Daoy (cell line): ENCODE measurements at places on chromosomes 3 and 15. TPM values are rescaled to one million over a fixed set of nuclear protein-coding genes. Genes with fewer than 3 reads are reported as not detected.

The P4HTM gene
- 11.1 and 23.2 TPM in 2 replicates for total RNA-seq

DNA sequence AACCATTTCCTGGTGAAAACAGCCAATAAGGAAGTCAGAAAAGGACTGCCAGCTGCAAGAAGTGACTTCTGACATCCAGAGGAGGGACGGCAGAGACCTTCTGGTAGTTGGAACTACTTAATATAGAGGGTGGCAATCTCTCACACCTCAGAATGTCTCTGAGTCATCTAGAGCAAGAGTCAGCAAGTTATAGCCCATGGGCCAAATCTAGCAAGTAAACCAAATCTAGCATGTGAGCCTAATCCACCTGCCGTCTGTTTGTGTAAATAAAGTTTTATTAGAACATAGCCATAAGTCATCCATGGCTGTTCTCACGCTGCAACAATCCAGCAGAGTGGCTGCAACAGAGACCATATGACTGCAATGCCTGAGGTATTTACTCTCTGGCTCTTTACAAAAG, 160.5 kb upstream of the NR2E3 start:
- DNase-seq: peak; percentile 17

- peak; percentile 47 for DNase-seq
Measured at GRCh38 chr3:124793054-124793739, 62.9 kb downstream of the UMPS start.

DNA sequence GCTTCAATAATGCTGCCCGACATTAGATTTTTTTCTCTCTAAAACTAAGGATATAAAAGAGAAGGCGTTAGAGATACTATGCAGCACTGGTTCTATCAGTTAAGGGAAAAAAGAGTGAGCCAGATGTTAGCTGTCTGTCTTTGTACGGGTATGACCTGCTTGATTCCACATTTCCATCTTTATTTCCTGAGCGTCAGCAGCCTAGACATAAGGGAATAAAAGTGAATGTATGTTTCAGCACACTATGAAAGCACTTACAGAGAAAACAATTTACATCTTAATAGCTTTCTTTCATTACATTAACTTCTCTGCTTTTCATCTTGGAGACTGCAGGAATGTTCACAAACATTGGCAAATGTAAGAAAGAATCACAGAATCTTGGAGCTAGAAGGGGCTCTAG, 319.3 kb downstream of the CTNNB1 start:
- no peak for DNase-seq

DNA sequence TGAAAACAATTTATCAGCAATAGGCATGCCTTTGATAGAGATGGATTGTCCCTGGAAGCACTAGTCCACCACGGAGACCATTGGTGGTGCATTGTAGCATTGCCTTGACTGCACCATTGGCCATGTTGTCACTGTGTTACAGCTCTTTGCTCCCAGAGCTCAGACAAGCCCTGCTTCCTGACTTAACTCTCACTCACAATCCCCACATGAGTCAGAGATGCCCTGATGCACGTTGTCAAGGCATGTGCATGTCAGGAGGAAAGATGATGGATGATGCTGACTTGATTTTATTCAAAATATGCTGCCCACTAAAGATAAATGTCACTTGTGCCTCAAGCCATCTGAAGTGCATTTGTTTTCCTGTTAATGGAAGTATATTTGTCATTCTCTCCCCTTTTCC, 266.1 kb downstream of the ARRDC4 start:
- no peak for DNase-seq

- DNase-seq: no peak
Measured at GRCh38 chr3:177842743-177843734, 645.8 kb upstream of the TBL1XR1 start.

The GOLGA8N gene
- 0.23 and 0.51 TPM in 2 replicates for total RNA-seq

DNA sequence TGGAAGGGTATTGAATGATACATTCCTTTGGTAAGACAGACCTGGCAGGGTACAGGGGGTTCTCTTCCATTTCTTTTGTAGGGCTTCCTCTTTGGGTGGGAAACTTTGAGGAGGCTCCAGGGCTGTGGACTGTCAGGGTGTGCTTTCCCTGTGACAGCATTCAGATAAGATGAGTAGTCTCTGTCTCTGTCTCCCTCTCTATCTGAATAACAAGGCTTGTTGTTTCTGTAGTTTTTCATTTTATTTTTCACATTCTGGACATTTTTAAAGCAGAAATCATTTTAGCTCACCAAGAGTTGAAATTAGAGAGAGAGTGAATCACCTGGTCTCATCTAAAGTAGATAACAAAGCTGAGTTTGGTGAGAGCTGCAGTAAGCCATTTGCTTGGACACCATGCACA, 100.8 kb upstream of the TPM1 start:
- no peak for DNase-seq

GRCh38 chr3:61114316-61114953, 136.8 kb downstream of the FHIT start:
- no peak for DNase-seq

DNA sequence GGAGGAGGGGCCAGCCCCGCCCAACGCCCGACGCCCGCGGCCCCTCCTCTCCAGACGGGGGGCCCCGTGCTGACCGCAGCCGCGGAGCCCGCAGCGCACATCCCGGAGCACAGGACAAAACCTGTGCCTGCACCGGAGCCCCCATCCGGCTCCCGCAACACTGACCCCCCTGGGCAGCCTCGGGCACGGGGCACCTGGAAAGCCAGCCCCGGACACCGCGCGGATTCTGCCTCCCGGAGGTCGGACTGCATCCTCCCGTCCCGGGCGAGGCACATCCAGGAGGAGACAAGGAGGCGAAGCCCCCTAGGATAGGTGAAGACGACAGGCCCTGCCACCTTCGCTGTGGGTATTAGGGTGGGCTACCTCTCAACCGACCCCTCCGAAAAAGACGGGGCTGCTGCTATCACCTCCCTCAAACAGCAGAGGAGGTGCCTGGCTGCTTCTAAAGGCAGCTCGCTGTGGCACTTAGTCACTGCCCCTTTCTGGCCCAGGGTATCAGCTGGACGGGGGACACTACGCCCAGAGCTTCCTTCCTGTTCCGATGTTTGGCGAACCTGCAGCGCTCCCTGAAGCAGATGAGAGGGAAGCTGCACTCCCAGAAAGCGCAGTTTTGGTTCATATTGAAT, 10.6 kb downstream of the XXYLT1 start:
- DNase-seq: peak; percentile 36

The C2CD4A gene
- total RNA-seq: not detected in 2 replicates

- DNase-seq: peak; percentile 57
Measured at GRCh38 chr3:172675441-172676193, 35.2 kb downstream of the NCEH1 start.

The ASB14 gene
- not detected in 2 replicates for total RNA-seq

DNA sequence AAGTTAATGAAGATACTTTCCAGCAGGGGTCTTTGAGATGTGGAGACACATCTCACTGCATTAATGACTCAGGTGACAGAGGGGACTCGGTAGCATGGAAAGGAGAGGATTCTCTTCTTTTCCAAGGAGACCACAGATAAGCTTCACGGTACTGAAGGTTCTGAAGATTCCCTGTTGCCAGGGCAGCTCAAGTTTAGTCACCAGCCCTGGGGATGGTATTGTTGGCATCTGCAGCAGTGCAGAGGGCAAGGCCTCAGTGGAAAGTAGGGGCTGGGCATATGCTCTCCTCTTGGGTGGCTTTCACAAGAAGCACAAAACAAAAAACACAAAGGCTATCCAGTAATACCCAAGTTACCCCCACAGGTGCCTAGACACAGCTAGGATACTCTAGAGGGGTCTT, 38.0 kb upstream of the MRPL3 start:
- DNase-seq: no peak

GRCh38 chr15:57340682-57341259, 35.5 kb upstream of the CGNL1 start:
- DNase-seq: peak; percentile 61
